ENCODE measurements at places on chromosomes 12 and 14.

DNA sequence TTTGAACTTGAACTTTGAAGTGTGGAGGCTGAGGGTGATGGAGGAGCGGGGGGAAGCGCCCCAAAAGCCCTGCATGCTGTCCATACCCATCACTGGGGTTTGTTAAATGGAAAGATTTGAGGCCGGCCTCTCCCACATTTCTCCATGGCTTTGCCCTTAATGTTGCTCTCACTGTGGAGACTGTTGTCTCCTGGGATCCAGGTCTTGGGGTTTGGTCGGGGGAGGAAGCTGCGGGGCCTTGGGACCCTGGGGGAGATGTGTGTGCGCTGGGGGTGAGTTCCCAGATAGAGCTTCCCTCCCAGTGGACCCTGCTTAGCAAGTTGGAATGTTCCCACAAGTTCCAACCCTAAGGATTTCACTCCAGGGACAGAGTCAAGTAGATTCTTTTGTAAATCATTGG is 28.0 kb upstream of the LRTM2 start:
- no peak for DNase-seq

DNA sequence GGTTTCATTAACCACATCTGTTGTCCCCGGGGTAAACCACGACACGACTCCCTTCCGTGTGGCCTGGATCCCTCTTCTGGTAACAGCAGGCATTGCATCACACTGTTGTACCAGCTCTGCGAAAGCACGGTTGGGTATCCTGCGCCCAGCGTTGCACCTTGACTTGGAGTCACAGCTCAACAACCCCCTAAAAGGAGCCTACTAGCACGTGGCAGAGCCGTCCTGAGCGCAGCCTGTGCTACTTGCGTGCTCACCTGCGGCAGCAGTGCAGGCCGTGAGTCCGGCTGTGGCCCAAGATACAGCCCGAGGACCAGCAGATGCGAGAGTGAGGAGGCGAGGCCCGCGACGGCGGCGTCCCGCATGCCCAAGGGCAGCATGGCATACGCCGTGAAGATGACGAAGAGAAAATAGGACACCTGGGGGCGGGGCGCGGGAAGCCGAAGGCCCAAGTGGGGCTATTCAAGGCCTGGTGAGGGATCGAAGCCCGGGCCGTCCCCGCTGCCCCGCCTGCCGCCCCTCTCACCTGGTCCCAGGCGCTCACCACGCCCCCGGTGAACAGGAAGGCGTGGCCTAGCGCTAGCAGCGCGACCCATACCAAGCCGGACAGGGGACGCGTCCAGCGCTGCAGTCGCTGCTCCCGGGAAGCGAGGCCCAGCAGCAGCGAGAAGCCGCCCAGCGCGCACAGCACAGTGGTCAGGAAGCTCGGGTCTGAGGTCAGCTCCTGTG is 2.4 kb downstream of the ADCY4 start:
- peak; percentile 64 for DNase-seq

- no peak for DNase-seq
Observed at GRCh38 chr14:100065111-100065871, at the start of gene EVL. TSS of gene EVL (plus strand) at chr14:100065422. CDS start at chr14:100065501, 79 bp downstream.

DNA sequence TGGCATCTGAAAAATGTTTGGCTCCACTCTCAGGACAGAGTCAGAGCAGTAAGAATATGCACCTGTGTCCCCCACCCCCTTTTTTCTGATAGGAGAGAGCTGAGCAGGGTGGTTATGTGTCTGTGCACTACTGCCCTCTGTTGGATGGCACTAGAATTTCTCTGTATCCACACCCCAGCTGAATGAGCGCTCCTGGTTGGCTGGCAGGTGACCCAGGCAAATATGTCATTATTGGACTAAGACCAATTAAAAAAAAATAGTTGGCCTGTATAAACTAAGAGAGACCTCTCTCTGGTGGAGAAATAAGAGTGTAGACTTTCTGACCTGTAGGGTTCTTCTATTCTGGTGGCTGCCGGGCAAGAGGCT is 107.0 kb downstream of the PTCSC3 start:
- peak; percentile 6 for DNase-seq

- no peak for DNase-seq
Observed at GRCh38 chr12:14366209-14367039, 942 bp downstream of the ATF7IP start.

- no peak for DNase-seq
Observed at GRCh38 chr14:84749191-84749955, 780.6 kb upstream of the FLRT2 start.

- no peak for DNase-seq
Observed at GRCh38 chr12:16016748-16017147, 105.6 kb downstream of the DERA start.

DNA sequence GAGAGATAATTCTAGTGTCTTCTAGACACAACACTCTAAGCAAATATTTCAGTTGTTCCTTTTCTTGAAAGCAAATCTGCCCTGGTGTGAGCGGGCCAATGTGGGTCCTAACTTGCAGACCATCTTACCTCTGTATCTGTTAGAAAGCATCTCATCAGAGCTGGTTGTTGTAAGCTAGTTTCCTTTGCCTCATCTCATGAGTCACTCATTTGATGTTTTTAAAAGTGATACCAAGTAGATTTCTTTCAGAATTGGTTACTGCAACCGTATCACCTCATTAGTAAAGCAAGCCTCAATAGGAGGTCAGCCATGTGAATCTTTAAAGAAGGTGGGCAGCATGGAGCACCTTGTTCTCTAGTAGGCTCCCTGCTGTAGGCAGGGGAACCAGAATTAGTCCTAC is 78.6 kb downstream of the DAAM1 start:
- DNase-seq: no peak

DNA sequence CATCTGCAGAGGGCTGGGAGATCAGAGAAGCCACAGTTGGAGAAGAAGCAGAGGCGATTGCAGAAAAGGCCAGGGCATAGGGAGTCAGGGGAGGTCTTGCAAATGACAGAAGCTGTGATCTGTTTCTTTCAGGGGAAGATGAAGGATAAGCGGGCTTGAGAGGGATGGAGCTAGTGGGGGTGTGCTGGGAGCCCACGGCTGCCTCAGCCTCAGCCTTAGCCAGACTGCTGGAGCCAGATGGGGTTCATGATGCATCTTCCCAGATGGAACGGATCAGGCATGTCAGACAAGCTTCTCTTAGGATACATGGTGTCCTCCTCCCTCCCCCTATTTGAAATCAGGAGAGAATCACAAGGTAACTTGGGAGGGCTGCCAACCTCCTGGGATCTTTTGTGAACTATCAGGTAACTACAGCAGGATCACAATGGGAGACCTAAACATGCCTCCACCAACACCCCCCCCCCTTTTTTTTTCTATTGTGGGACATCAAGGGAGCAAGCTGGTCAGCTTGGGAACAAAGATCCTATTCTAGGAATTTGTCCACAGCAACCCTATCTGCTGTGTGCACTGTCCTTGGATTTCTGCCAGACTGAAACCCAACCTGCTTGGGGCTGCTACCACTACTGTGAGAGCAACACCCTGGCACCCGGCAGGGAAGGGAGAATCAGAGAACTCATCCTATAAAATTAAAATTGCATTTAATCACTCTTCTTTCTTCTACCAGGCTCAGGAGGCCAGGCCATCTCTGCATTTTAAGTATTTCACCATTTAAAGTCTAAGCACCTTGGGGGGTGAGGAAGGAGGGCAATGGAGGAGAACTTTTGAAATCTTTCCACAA is 10.7 kb upstream of the ATP2A2 start:
- DNase-seq: peak; percentile 42

Measured in hematopoietic multipotent progenitor cell treated with erythropoietin and hydrocortisone succinate and interleukin-3 and kit ligand, for 17 days (in vitro differentiated cells).